ENCODE measurements at places on chromosomes 3 and 15. TPM values are rescaled to one million over a fixed set of nuclear protein-coding genes. Genes with fewer than 3 reads are reported as not detected.

DNA sequence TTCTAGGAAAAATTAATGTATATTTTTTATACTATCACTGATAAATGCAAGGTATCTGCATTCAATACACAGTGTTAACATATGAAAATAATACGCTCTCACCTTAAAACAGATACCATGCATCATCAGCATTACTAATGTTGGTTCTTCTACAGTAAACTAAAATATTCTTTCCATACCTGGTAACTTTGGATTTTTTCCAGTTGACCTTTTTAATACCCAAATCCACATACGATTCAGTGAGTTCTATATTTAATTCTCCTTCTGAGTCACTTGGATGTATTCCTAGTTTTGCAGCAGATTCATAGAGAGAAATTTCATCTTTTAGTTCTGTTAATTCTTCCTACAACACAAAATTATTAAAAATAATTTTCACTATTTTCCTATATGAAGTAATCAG, 29.9 kb downstream of the CEP152 start:
- H3K27me3 ChIP-seq: no peaks in the 10 kb centered on the region
- H3K4me3 ChIP-seq: no peak overlapping the region
- ATAC-seq: no peak

GRCh38 chr3:31196881-31197364, 302.5 kb upstream of the GADL1 start:
- H3K27me3 ChIP-seq: no peaks in the 10 kb centered on the region
- H3K36me3 ChIP-seq: no peaks in the 10 kb centered on the region
- H3K4me3 ChIP-seq: no peak overlapping the region
- peaks cover 7% of the 10 kb centered on the region for H3K4me1 ChIP-seq
- no peak overlapping the region for H3K27ac ChIP-seq

DNA sequence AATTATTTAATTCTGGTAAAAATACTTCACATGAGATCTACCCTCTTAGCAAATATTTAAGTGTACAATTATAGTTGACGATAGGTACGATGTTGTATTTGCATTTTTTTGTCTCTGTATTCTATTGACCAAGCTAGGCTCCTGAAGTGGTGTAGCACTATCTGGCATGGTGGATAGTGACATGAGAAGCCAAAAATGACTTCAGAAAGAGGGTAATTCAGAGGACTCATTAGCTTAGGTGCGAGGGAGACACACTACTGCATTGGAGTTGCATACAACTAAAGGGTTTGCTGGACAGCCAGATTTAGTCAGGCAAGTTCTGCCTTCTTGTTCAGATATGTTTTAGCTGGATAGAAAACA, 50.6 kb downstream of the KBTBD8 start:
- ATAC-seq: no peak
- H3K4me3 ChIP-seq: no peak overlapping the region
- H3K27me3 ChIP-seq: no peaks in the 10 kb centered on the region
- H3K4me1 ChIP-seq: no peaks in the 10 kb centered on the region
- no peak overlapping the region for H3K27ac ChIP-seq

The GNAT1 gene
- not detected for total RNA-seq

GRCh38 chr15:99986297-99987118, 253.3 kb upstream of the LYSMD4 start:
- no peak for ATAC-seq
- no peaks in the 10 kb centered on the region for H3K27me3 ChIP-seq
- no peaks in the 10 kb centered on the region for H3K4me1 ChIP-seq
- H3K27ac ChIP-seq: peak overlapping the region; percentile 20

The ZBBX gene
- total RNA-seq: not detected

DNA sequence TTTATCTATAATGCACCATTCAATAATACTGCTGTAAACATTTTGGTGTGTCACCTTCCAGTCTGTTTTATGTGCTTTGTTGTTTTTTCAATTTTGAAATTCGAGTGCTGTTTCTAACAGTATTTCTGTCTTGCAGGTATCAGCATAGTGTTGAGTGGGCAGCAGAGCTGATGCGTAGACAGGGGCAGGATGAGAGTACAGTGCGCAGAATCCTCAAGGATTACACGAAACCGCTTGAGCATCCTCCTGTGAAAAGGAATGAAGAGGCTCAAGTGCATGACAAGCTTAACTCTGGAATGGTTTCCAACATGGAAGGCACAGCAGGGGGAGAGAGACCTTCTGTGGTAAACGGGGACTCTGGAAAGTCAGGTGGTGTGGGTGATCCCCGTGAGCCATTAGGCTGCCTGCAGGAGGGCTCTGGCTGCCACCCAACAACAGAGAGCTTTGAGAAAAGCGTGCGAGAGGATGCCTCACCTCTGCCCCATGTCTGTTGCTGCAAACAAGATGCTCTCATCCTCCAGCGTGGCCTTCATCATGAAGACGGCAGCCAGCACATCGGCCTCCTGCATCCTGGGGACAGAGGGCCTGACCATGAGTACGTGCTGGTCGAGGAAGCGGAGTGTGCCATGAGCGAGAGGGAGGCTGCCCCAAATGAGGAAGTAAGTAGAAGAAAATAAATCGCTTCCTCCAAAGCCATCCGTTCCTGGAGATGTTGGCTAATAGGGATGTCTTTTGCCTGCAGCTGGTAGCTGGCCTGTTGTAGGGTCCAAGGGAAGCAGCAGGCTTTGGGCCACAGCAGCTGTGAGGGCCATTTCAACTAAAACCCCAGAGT, 19.1 kb downstream of the TSEN2 start:
- no peak for ATAC-seq
- peaks cover 9% of the 10 kb centered on the region for H3K4me1 ChIP-seq
- peaks cover 83% of the 10 kb centered on the region for H3K36me3 ChIP-seq
- no peak overlapping the region for H3K4me3 ChIP-seq

- no peak overlapping the region for H3K27ac ChIP-seq
- H3K27me3 ChIP-seq: no peaks in the 10 kb centered on the region
- no peaks in the 10 kb centered on the region for H3K4me1 ChIP-seq
- H3K36me3 ChIP-seq: no peaks in the 10 kb centered on the region
- no peak overlapping the region for H3K4me3 ChIP-seq
These were observed 4.1 kb upstream of the APOD start for GRCh38 chr3:195587824-195588223.

- peaks cover 13% of the 10 kb centered on the region for H3K36me3 ChIP-seq
- H3K4me1 ChIP-seq: peaks cover 16% of the 10 kb centered on the region
- no peak overlapping the region for H3K27ac ChIP-seq
- no peak for ATAC-seq
These were observed 23.2 kb downstream of the CTNNB1 start for GRCh38 chr3:41222501-41222900.

DNA sequence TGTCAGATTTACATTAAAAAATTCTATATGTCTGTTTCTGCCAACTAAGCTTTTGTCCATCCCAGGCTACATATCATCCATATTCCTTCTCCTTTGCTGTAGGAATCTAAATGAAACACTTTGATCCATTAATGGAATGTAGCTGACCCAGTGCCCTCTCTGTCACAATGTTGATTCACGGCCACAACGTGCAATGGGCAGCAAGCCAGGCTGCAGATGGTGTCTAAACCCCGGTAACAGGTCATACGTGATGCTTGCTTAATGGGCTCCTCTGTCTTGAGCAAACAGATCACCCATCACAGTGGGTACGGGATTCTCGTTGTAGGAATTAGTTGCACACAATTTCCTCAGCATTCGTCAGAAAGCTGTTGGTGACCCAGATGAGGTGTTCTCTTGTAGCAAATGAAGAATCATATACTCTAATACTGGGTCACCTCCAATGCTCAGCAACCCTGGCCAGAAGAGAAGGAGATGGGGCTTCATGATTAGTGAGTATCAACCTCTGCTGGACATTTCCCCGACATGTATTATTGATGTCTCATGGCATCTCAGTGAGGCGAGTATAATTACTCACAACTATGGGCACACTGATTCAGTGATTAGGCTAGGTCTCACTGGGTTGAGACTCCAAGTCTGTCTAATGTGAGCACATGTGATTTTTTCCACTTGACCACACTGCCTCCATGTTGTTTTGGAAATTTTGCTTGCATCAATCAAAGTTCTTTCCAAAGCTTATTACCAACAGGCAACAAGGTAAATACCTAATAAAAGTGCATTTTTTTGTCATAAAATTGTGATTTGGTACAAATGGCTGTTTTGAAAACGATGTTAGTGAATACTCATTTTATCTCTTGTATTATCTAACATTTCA, 12.9 kb upstream of the DCBLD2 start:
- H3K27ac ChIP-seq: no peak overlapping the region
- H3K36me3 ChIP-seq: no peaks in the 10 kb centered on the region
- no peak for ATAC-seq
- no peaks in the 10 kb centered on the region for H3K4me1 ChIP-seq

- H3K4me1 ChIP-seq: no peaks in the 10 kb centered on the region
- ATAC-seq: no peak
- H3K36me3 ChIP-seq: no peaks in the 10 kb centered on the region
- H3K4me3 ChIP-seq: no peak overlapping the region
These were observed 24.0 kb downstream of the ACSBG1 start for GRCh38 chr15:78210349-78210717.

DNA sequence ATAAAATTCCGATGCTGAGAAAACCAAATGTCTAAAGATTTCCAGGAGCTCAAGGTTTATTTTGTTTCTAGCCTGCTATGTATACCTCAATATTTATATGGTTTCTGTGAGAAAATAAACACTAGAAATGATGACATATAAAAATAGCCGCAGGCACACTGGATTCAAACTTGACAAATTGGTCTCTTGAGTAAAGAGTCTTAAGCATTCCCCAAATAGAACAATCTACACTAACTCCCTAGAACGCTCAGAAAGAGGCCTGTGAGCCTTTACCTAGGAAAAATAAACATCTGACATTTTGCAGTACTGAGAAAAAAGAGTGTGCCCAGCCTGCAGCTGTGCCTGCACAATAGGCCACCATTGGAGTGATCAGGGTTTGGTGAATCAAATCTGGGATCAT, 75.2 kb downstream of the NEK10 start:
- H3K4me3 ChIP-seq: no peak overlapping the region
- no peaks in the 10 kb centered on the region for H3K27me3 ChIP-seq
- no peaks in the 10 kb centered on the region for H3K36me3 ChIP-seq

DNA sequence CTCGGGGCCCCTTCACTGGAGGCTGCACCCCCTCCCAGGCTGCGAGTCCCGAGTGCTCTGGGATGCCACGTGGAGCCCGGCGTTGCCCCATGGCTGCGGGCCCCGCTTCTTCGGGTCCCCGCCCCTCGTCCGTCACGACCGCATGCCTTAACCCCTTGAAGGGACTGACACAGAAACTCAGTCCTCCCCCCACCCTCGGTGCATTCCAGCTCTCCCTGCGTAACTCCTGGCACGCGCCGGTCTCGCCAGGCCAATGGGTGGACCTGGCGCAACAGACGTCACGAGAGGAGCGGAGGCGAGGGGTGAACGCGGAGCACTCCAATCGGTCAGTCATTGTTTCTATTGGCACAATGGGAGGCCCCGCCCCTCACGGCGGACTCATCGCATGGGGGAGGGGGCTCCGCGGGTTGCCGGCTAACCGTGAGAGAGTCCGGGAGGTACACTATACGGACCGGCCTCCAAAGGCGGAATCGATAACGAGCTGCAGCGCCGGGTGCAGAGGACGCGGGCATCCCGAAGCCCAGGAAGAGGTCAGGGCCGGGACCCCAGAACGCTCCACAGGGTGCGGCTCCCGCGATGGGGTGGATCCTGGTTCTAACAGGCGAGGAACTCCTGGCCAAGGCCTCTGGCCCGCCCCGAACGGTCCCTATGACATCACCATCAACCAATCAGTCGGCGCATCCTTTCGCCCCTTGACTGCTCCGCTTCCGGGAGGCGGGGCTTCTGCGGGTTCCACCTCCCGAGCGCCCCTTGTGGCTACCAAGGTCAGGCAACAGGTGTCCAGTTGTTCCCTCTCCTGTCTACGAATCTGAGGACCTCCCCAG, 1.0 kb upstream of the CELSR3 start:
- peak overlapping the region; percentile 10 for H3K4me3 ChIP-seq
- ATAC-seq: peak; percentile 89
- no peaks in the 10 kb centered on the region for H3K36me3 ChIP-seq
- peaks cover 4% of the 10 kb centered on the region for H3K4me1 ChIP-seq
- H3K27ac ChIP-seq: no peak overlapping the region

DNA sequence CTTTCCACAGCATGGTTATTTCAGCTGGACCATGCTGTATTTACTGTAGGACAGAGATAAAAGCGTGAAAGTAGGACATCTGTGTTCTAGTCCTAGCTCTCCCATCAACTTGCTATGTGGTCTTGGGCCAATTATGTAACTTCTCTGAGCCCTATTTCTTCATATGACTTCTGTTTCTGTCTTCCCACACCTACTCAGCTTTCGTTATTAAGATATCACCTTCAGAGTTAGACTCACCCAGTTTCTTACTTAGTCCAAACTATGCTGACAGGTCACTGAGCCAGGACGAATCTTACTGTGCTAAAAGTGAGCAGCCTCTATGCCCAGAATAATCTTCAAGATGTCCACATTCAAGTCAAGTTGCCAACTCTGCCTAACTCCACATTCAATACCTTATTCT, 283.7 kb downstream of the IL5RA start:
- H3K36me3 ChIP-seq: no peaks in the 10 kb centered on the region
- ATAC-seq: no peak
- no peak overlapping the region for H3K27ac ChIP-seq

DNA sequence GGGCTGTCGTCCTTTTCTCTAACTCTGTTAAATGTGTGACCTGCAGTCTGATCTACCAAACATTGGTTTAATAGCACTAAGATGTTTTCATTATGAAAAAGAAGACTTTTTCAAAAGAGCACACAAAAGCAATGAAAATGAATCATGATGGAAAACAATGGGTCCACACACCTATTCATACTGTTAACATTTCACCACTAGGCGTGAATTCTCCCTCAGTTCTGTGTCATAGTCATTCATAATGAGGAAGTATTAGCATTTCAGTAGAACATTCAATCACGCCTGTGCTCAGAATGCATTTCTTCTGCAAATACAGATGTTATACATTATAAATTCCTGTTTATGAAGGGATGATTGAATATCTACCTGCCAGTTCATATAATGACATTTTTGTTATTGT, 35.9 kb downstream of the EIF4E3 start:
- no peak overlapping the region for H3K4me3 ChIP-seq
- no peak for ATAC-seq
- peak overlapping the region; percentile 65 for H3K27ac ChIP-seq
- no peaks in the 10 kb centered on the region for H3K36me3 ChIP-seq

The ZNF774 gene
- 17.2 TPM for total RNA-seq

DNA sequence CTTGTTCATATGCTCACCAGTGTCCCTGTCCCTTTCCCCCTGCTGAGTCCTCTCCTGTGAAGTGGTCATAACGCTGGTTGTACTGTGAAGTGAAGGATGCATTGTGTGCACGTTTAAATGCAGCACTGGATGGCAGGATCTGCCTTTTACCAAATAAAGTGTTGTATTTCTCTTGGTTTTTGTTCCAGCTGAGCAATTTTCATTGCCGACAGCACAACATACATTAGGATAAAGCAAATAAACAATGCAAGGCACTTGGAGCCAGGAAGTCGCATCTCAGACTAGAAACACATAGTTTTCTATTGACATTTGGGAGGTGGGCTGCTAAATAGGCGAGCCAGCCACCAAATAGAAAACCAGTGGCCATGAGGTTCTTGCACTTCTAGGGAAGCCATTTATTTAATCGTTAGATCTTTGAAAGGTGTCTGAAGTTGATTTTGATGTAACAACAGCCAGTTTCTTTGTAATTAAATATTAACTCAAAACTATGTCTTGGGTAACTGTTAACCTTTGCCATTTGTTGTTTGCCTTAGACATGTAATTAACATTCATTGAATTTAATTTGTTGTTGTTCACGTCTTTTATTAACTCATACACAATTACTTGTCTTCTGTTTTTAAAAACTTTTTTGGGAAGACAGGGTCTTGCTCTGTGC, 185.3 kb downstream of the FNDC3B start:
- no peak for ATAC-seq
- no peak overlapping the region for H3K27ac ChIP-seq
- H3K27me3 ChIP-seq: no peaks in the 10 kb centered on the region
- no peak overlapping the region for H3K4me3 ChIP-seq
- H3K4me1 ChIP-seq: peaks cover 33% of the 10 kb centered on the region

Data from gastroesophageal sphincter (tissue), 4 donors.